ENCODE measurements at places on chromosomes 7 and 10.
A peak's percentile ranks its signal among the peaks of the same experiment; 100 is the strongest.

DNA sequence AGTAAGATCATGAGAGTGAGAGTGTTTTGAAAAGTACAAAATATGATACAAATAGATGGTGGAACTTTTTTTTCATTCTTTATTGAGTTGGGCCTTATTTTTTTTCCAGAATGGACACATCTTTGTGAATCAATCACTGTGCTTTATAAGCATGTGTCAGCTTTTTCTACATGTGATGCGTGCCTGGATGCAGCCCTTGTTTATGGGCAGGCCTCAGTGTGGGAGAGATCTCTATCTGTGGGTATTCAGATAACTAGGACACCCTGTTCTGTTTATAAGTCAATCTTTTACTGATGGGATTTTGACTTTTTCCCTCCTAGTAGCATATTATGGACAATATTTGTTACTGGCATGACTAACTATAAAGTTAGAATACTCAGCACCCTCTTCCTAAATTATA lies 42.9 kb upstream of the IKZF1 start:
- DNase-seq: no peak
- no peak overlapping the region for H3K27ac ChIP-seq
- no peak overlapping the region for H3K4me3 ChIP-seq
- no peaks in the 10 kb centered on the region for H3K27me3 ChIP-seq

DNA sequence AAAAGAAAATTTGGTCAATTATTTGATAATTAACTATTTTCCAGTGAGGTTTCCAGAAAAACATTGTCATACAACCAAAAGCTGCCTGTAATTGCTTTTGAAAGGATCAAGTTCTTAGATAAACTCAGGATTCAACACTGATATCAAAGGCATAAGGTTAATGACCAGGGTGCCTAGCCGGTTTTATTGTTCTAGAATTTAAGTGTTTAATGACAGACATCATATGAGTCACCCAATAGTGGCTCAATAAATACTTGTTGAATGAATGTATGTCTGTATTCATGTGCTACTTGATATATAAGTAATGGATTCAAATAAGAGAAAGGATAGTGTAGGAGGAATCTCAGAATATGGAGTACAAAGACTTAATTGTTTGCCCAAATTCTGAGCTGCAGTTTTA lies 196.1 kb upstream of the LRGUK start:
- H3K4me3 ChIP-seq: no peak overlapping the region
- H3K4me1 ChIP-seq: no peaks in the 10 kb centered on the region
- no peaks in the 10 kb centered on the region for H3K36me3 ChIP-seq
- DNase-seq: no peak

GRCh38 chr10:100518761-100519241 lies 860 bp downstream of the SEC31B start:
- H3K27ac ChIP-seq: no peak overlapping the region
- H3K4me1 ChIP-seq: peaks cover 14% of the 10 kb centered on the region
- H3K4me3 ChIP-seq: peak overlapping the region; percentile 48
- peaks cover 5% of the 10 kb centered on the region for H3K27me3 ChIP-seq
- DNase-seq: no peak

- H3K27ac ChIP-seq: peak overlapping the region; percentile 97
- peaks cover 33% of the 10 kb centered on the region for H3K4me1 ChIP-seq
- DNase-seq: no peak
- peak overlapping the region; percentile 94 for H3K4me3 ChIP-seq
- H3K27me3 ChIP-seq: no peaks in the 10 kb centered on the region
These were observed 2.3 kb downstream of the DDIT4 start for GRCh38 chr10:72276013-72276387.

- H3K27ac ChIP-seq: no peak overlapping the region
- no peaks in the 10 kb centered on the region for H3K36me3 ChIP-seq
- H3K4me3 ChIP-seq: no peak overlapping the region
- no peaks in the 10 kb centered on the region for H3K27me3 ChIP-seq
These were observed 148.6 kb upstream of the NAMPT start for GRCh38 chr7:106433377-106433776.

DNA sequence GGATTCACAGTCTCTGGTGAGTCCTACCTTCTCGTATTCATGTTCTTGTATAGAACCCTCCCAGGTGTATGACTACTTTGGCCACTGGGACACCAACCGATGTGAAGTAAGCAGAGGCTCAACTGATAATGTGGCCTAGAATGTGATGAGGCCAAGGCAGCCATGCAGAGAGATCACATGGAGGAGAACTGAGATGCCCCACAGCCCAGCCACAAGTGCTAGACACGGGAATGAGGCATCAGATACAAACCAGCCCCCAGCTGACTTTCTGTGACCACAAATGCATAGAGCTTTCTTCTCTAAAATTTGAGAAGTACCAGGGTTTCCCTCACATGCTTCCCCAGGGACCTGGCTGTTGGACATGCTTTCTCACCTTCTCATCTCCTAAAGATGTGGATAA lies 375.7 kb downstream of the CCSER2 start:
- H3K4me3 ChIP-seq: no peak overlapping the region
- no peaks in the 10 kb centered on the region for H3K4me1 ChIP-seq
- H3K27me3 ChIP-seq: no peaks in the 10 kb centered on the region
- H3K27ac ChIP-seq: no peak overlapping the region
- no peak for DNase-seq

GRCh38 chr7:27064661-27065060 lies 31.1 kb downstream of the HOXA1 start:
- no peaks in the 10 kb centered on the region for H3K27me3 ChIP-seq
- no peaks in the 10 kb centered on the region for H3K36me3 ChIP-seq
- H3K27ac ChIP-seq: no peak overlapping the region

DNA sequence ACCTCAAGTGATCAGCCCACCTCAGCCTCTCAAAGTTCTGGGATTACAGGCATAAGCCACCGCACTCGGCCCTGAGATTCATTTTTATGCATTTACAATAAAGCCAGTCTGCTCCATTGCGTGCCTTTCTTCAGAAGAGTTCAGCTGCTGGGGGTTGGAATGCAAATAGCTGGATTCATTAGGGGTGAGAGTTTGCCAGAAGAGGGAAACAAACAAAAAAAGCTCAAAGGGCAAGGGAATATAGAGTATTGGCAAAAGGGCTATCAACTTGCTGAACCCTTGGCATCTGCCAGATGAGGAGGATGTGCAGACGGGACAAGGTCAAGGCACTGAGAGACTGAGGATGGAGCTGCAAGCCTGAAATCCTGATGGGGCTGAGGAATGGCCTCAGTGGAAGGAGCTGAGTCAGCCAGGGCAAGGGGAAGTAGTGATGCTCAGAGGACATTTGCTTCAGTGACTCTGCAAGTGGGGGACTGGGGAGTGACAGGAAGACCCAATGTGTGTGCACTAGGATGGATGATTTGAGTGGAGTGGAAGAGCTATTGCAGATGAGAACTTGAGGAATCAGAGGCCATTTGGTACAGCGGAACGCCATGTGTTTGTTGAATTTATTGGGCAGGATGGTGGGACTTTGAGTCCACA lies 75.0 kb upstream of the ARMC3 start:
- no peaks in the 10 kb centered on the region for H3K27me3 ChIP-seq
- H3K36me3 ChIP-seq: no peaks in the 10 kb centered on the region
- peaks cover 22% of the 10 kb centered on the region for H3K4me1 ChIP-seq
- no peak overlapping the region for H3K4me3 ChIP-seq
- no peak for DNase-seq
- H3K27ac ChIP-seq: no peak overlapping the region

GRCh38 chr7:102117743-102118142 lies 168.9 kb upstream of the SH2B2 start:
- H3K4me1 ChIP-seq: peaks cover 9% of the 10 kb centered on the region
- no peak overlapping the region for H3K4me3 ChIP-seq
- peaks cover 17% of the 10 kb centered on the region for H3K36me3 ChIP-seq
- no peak overlapping the region for H3K27ac ChIP-seq

DNA sequence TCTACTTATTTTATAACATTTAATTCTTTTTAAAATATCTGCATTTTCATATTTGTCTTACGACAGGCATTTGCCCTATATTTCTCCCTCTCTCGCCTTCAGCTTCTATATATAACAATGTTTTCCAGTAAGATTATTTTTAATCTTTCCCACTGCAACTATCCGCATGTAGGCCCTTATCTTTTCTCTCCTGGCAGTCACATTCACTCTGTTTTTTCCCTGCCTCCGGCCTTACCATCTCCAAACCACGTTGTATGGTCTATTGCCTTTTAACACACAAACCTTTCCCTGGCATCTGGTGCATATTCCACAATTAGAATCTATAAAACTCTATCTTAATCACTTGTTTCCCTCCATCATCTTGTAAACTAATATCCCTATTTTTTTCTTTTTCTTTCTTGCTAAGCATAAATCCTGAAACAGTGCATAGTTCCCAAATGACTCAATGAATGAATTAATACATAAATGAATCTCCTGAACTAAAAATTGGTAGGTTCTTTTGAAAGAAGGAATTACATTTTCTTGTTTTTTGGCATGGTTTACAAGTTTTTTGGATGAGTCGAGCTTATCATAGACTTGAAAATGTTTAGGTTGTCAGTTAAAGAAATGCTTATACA lies 173.2 kb downstream of the SEMA3A start:
- H3K27me3 ChIP-seq: no peaks in the 10 kb centered on the region
- no peak for DNase-seq
- H3K4me3 ChIP-seq: no peak overlapping the region
- no peak overlapping the region for H3K27ac ChIP-seq
- H3K36me3 ChIP-seq: no peaks in the 10 kb centered on the region

- H3K27me3 ChIP-seq: no peaks in the 10 kb centered on the region
- no peak for DNase-seq
- H3K4me1 ChIP-seq: peaks cover 40% of the 10 kb centered on the region
- no peaks in the 10 kb centered on the region for H3K36me3 ChIP-seq
- H3K27ac ChIP-seq: peak overlapping the region; percentile 60
These were observed 269.9 kb upstream of the MKLN1 start for GRCh38 chr7:131057794-131058070.

GRCh38 chr10:58660575-58661255 lies 148.0 kb downstream of the BICC1 start:
- H3K4me3 ChIP-seq: no peak overlapping the region
- H3K4me1 ChIP-seq: peaks cover 3% of the 10 kb centered on the region
- H3K36me3 ChIP-seq: no peaks in the 10 kb centered on the region

GRCh38 chr7:141073173-141073640 lies 657 bp upstream of the TMEM178B start:
- DNase-seq: no peak
- peak overlapping the region; percentile 59 for H3K4me3 ChIP-seq
- no peak overlapping the region for H3K27ac ChIP-seq
- H3K36me3 ChIP-seq: no peaks in the 10 kb centered on the region
- peaks cover 42% of the 10 kb centered on the region for H3K4me1 ChIP-seq
- H3K27me3 ChIP-seq: peaks cover 65% of the 10 kb centered on the region

GRCh38 chr7:135291809-135292253 lies 58.2 kb downstream of the STRA8 start:
- no peaks in the 10 kb centered on the region for H3K36me3 ChIP-seq
- H3K4me3 ChIP-seq: no peak overlapping the region
- no peak for DNase-seq
- no peaks in the 10 kb centered on the region for H3K4me1 ChIP-seq
- H3K27me3 ChIP-seq: no peaks in the 10 kb centered on the region
